ENCODE measurements at places on chromosomes 7 and 10. TPM values are rescaled to one million over a fixed set of nuclear protein-coding genes. Genes with fewer than 3 reads are reported as not detected.

Gene NYAP1
- total RNA-seq, result 2.5 TPM

Gene RASA4B
- total RNA-seq, result 12.1 TPM

Gene OR2A12
- total RNA-seq, result not detected

Gene ZNF467
- total RNA-seq, result 6.8 TPM

Gene CUZD1
- 0.35 TPM for total RNA-seq

Gene GFRA1
- 0.99 TPM for total RNA-seq

Gene EPHA1
- not detected for total RNA-seq

Gene PIP
- not detected for total RNA-seq

Gene TMEM184A
- 0.64 TPM for total RNA-seq

Gene NUPR2
- not detected for total RNA-seq

Gene ANKRD2
- not detected for total RNA-seq

Gene GIMAP4
- total RNA-seq, result 83.5 TPM

Gene FAM149B1
- 16.5 TPM for total RNA-seq

Gene ECHDC3
- 3.7 TPM for total RNA-seq

Gene GIMAP7
- total RNA-seq, result 34.5 TPM

Gene CLDN3
- total RNA-seq, result not detected

Gene ITGA8
- 2.1 TPM for total RNA-seq

- DNase-seq, result peak; percentile 48
Observed at GRCh38 chr7:120792091-120792860, 65.7 kb downstream of the TSPAN12 start.

- no peak for DNase-seq
Observed at GRCh38 chr10:102781090-102781920, 37.6 kb downstream of the WBP1L start.

GRCh38 chr7:57404967-57405421 is 45.0 kb upstream of the ZNF716 start:
- DNase-seq, result no peak

- peak; percentile 76 for DNase-seq
Observed at GRCh38 chr10:100006243-100006886, 3.4 kb downstream of the DNMBP start.

DNA sequence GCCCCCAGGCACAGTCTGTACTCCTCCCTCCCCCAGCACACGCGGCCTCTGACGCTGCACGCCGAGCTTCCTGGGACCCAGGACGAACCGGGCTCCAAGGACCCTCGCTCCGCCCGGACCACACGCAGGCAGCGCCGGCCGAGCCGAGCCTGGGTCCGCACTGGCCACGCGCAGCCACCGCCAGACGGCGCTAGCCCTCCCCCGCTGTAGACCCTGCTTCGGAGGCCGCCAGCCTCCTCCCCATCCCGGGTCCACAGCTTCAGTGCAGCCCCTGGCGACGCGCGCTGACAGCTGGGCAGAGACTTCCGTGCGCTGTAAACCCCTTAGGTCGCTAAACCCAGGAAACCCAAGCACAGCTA is 936 bp upstream of the TCERG1L start:
- no peak for DNase-seq

DNA sequence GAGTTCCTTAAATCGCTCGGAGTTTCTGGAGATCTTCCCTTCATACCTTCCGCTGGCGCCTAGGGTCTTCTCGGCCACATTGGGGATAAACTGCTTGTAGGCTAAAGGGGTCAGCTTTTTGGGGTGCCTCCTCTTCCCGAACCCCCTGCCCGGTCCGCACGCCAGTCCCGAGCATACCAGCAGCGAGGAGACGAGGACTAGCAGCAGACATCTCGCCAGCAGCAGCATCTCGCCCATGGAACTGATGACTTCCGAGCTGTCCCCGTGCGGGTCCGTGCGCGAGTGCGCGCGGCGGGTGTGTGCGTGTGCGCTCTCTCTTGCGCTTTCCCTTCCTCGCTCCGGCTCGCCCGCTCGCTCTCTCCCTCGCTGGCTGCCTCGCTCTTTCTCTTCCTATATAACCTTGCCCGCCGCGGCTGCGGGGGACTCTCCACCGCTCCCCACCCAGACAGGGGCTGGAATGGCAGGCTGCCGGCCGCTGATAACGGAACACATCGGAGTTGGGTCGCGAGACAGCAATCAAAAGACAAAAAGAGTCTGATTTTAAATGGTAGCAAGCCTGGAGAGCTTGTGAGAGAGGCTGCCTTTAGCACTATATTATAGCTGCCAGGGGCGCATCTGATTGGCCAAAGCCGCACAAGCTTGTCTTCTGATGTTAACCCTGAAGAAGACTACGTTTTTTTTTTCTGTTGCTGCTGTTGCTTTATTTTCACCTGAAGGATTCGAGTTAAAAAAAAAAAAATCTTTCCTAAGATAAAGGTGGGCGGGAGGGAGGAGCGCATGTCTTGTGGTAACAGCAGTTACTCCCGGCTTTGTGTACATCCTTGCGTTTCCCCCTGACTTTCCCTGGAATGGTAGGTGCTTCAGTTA is at the start of gene SHH:
SHH (minus strand) TSS at position 569 of the 867 bp plus-strand sequence; CDS start at position 228, 341 bp downstream.
- no peak for DNase-seq

GRCh38 chr7:37359662-37360444 is 88.8 kb downstream of the ELMO1 start:
- no peak for DNase-seq

DNA sequence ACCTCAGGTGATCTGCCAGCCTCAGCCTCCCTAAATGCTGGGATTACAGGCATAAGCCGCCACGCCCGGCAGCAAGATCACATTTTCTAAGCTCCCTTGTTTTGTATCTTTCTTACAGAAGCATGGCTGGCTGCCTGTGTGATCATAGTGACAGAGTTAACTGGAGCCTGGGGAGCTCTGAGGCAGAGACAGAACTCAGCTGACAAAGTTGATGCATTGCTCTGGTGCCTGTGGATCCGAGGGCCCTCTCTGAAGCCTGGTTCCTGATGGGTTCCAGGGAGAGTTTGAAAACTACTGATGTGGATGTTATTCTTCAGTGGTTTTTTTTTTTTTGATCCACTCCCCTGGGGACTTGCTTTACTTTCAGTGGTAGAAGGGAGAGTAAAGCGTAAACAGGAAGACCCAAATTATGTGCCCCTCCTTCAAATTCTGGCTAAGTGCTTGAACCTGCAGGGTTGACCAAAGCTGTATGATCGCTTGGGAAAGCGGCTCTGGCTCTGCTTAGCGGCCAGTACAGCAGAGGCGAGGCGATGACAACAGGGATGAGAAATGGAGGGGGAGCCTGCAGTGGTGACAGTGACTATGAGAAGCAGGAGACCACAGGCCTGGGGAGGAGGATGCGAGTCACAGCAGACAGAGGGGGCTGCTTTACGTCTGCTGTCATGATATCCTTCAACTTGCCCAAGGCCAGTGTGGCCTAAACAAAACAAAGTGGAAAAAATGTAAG is 6.8 kb upstream of the EFCAB10 start:
- no peak for DNase-seq

- no peak for DNase-seq
Observed at GRCh38 chr7:68840991-68841390, 757.3 kb upstream of the AUTS2 start.

- no peak for DNase-seq
Observed at GRCh38 chr10:13485623-13486022, 43.2 kb downstream of the BEND7 start.

DNA sequence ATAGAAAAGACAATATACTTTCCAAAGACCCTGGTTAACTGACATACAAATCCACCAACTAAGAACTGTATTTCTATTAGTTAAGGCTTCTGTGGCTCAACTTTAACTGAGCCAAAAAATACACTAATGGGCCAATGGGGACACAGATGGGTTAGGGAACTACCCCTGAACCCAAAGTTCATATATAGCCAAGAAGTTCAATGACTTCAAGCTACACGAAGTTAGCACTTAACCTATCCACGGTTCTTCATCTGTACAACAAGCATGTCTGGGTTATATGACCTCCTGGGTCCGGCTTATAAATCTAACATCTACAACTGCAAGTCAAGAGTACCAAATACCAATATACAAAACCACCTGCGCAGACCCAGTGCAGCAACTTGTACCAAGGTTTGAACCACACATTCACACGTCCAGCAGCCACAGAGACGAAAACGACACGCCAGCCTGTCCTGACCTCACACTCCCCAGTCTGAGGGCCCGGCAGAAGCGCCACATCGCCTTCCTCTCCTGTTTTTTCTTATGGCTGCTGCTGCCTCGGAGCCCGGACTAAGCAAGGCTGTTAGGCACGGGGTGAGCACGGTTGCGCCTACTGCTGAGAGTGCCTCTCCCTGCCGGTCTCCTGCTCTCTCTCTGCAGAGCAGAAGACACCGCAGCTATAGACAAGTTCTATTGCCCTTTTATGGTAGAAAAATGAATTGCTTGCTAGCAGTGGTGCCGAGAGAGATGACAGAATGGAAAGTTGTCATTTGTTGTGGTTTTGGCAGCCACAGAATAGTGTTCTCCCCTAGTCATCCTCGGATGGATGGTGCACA is 86.3 kb downstream of the RNF216 start:
- no peak for DNase-seq

GRCh38 chr10:64036321-64036930 is 515.2 kb downstream of the REEP3 start:
- no peak for DNase-seq

- peak; percentile 81 for DNase-seq
Observed at GRCh38 chr7:123534383-123535260, at the start of gene IQUB. Gene IQUB (minus strand): TSS chr7:123534595. CDS start chr7:123512340, 22,255 bp downstream.

GRCh38 chr7:114832906-114833595 is 88.8 kb upstream of the MDFIC start:
- no peak for DNase-seq

GRCh38 chr7:1192171-1192676 is 32.2 kb upstream of the ZFAND2A start:
- peak; percentile 85 for DNase-seq

GRCh38 chr7:1124164-1124563 is 35.8 kb downstream of the ZFAND2A start:
- no peak for DNase-seq

DNA sequence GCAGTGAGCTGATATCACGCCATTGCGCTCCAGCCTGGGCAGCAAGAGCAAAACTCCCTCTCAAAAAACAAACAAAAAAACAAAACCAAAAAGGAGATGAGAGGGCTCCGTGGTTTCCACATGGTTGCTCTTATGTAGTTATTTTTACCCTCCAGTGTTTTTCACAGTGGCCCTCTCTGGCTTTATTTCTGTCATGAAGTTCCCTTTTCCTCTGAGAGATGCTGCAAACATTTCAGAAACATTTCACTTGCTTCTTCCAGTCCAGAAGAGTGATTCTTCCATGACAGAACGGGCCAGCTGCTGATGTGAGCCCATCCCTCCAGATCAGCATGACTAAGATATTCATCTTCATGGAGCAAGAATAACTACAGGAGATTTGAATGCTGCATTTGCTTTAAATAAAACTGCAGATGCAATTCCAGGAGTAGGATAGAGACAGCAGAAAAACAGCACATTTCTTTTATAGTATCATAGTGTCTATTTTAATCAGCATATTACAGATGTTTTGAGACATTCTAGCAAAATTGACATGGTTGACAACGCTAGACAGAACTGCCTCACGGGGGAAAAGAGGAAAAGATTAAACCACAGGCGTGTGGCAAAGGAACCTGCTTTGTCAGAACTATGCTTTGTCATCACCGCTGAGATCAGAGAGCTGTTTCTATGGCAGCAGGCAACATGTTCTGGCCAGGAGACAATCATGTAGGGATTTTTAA is 40.3 kb downstream of the NRCAM start:
- DNase-seq, result no peak

- no peak for DNase-seq
Observed at GRCh38 chr10:61757525-61758397, 95.0 kb downstream of the CABCOCO1 start.

GRCh38 chr10:12262278-12262981 is 66.4 kb downstream of the CDC123 start:
- no peak for DNase-seq

GRCh38 chr10:131418681-131419080 is 107.2 kb upstream of the TCERG1L start:
- no peak for DNase-seq

GRCh38 chr10:132684164-132684891 is 101.6 kb downstream of the NKX6-2 start:
- DNase-seq, result no peak

- DNase-seq, result no peak
Observed at GRCh38 chr10:61701055-61701705, 38.5 kb downstream of the CABCOCO1 start.

DNA sequence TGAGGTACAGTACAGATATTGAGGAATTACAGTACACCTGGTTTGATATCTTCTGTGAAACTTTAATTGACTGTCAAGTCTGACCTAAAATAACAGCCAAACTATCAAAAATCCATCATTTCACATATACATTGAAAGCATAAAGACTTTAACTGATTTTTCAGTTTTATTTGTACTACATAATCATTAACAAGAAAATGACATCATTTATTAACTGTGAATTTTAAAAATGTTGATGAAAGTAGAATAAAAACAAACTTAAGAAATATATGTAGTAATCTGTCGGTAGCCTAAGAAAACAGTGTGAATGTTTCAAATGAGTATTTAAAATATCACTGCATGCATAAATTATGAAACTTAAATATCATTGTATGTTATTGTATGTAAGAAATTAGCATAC is 836.7 kb upstream of the GHITM start:
- no peak for DNase-seq

DNA sequence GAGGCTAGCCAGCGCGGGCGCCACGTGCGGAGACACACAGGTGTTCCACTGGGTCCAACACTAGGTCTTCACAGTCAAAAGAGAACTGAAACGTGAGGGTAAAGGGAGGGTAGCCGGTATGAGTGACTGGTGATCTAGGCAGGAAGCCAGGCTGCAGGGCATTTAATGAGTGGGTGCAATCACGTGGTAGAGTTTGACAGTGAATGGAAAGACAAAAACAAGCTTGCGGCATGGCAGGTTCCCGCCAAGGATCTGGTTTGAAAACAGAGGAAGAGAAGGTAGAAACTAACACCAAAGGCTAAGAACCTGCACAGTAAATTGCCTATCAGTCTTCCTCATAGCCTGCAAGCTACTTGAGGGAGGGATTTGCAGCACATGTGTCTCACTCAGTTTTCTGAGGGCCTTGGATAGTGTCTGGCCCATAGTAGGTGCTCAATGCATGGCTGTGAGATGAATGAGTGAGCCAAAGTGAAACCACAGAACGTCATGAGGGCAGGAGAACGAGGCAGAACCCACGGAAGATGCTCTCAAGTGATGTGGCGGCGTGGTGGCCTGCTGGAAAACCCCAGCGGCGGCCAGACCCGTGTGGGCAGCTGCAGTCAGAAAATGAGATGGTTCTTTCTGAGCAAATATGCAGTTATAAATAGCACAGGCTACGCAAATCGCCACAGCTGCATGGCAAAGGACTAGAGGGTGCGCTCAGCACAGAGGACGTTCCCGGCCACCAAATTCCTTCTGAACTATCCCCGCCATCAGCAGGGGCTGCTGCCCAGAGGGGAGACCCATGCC is 183.6 kb upstream of the NFE2L3 start:
- DNase-seq, result no peak
